T follicular helper cell (primary cell): ENCODE measurements at places on chromosomes 3 and 15.

DNA sequence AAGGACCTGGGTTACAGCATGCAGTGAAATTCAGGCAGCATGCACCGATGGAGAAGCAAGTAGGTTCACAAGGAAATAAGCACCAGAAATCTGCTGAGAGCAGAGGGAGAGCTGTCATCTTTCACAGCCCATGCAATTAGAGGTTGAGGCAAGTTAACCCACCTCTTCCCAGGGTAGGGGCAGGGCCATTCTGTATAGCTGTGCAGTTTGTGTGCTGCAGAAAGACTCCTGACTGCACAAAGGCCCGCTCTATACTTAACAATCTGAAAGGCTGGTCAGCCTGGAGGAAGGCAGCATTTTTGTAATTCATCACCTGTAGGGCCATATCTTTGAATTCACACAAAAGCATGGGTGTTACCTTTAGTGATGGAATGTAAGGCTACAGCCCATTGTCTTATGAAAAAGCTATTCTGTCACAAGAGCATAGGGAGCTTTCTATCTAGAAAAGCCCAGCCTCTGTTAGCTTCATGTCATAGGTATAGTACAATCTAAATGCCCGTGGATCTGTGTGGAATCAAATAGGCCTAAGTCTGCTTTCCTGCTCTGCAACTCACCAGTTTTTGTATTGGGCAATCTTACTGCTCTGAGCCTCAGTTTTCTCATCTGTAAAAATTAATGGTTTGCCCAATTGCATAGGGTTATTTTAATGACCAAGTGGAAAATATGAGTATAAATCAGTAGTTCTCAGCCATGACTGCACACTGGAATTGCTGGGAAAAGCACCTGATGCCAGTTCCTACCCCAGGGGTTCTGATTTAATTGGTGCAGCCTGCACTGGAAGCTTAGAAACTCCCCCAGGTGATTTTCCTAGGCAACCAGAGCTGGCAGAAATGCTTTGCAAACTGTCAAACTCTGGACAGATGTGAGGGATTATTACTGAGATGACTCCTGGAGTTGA lies 65.2 kb downstream of the ATP13A5 start:
- DNase-seq, result no peak

DNA sequence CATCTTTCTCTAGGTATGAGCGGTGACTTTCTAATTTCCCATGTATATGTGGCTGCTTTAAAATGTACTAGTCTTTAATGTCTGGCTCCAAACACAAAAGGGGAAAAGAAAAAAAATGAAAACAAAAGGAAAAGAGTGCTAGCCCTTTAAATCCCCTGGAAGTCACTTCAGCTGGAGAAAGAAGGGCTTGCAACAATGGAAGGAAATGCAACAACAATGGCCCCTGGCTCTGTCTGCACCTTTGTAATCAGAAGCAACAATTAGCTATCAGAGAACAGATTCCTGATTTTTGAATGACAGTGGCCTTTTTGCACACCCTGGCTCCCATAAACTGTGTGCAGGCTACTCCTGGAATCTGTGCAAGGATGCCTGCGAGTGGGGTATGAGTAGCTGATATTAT lies 591.2 kb downstream of the FHIT start:
- no peak for DNase-seq

- no peak for DNase-seq
These were observed 14.3 kb downstream of the ANKRD28 start for GRCh38 chr3:15783361-15783969.

DNA sequence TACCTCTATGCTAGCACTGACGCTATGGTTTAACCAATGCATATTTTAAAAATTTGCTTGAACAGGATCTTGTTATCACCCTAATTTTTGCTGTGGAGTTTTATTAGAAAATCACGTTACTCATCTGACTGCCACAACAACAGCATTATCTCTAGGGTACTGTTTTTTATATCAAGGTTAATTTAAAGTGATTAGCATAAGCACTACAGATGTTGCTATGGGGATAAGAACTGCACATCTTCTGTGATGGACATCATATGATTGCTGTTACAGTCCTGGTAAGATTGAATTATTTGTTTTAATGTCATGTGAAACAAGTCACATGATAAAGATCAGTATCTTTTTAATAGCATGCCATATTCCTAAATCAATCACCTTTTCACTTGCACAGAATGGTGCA lies 492.2 kb upstream of the ROBO2 start:
- DNase-seq, result no peak

DNA sequence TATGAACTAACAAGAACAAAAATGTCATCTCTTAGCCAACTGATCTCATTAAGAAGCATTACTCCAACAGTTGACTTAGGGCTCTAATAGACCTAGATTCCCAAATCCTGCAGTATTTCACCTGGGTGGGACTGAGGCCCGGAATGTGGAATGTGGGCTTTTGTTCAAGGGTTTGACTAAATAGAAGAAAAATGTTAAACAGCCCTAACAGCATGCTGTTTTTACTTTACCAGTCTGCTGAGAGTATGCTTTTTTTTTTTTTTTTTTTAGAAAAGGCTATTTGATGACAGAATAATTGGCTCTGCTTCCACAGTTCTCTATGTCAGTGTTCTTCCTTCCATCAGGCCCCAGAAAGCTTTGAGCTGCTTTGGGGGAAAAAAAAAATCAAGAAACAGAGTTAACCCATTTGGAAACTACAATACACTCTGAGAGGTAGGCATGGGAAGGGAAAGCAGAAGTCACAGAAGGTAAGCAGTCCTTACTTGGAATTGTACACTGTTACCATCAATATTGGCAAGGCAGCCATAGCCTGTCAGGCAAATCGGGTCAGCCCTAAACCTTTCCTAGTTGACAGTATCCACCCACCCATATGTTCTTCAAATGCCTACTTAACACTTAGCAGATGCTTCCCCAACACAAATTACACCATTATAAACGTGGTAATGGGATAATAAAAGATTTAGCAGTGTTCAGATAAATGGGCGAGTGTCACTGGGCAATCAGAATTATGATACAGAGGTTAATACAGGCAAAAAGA lies 224.2 kb downstream of the CNTN3 start:
- no peak for DNase-seq

GRCh38 chr3:151843275-151843674 lies 29.4 kb downstream of the AADAC start:
- no peak for DNase-seq

DNA sequence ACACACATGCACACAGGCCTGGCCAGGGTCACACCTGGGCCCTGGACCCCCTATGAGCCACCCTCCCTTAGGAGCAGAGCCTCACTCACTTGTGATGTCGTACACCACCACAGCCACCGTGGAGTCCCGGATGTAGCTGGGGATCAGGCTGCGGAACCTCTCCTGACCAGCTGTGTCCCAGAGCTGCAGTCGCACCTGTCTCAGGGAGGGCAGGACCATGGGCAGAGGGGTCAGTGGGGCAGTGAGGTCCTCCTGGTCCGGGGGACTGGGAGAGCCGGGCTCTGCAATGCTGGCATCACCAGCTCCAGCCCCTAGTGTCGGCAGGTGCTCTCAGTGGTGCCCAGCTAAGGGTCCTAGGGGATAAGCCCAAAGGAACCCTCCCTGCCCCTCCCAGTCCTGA lies 35.6 kb downstream of the SRPRB start:
- no peak for DNase-seq

GRCh38 chr15:101394056-101394630 lies 95.4 kb downstream of the PCSK6 start:
- no peak for DNase-seq

DNA sequence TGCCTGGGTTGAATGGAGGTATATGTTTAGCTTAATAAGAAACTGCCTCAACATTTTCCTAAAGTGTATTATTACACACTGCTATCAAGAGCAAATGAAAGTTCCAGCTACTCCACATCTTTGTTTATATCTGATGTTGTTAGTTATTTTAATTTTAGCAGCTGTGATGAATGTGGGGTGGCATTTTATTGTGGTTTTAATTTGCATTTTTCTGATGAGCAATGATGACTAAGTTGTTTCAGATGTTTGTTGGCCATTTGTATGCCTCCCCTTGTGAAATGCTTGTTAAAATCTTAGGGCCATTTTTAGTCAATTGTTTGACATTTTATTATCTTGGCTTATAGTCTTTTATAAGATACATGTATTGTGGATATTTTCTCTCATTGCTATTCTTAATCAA lies 260.4 kb upstream of the SLCO3A1 start:
- DNase-seq, result no peak

DNA sequence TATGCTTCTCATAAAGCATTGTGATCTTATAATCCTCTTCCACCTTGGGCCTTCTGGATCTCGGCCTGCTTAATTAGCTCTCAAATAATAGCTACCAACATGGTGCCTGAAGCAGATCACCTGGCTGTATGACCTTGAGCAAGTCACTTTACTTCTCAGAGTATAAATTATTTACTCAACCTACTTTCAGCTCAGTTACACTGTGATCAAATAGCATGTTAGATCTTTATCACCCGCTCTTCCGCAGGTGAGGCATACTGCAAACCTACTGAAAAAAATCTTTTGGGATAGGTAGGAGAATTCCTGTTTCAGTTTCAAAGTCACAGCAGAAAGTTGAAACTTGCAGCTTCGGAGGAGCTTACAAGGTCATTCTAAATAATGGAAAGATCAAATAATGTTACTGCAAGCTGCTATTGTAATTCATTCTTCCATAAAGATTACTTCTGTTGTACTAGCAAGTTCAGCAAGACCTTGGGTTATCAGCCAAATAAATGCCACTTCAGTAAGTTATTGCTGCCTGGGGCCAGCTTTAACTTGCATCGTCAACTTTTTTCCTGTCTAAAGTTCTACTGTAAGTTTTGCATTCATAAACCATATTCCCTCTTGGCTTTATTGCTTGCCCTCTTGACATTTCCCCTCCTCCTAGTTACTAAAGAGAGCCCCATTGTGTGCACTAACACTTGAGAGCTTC lies 268.4 kb upstream of the ATP11B start:
- no peak for DNase-seq

GRCh38 chr3:47412842-47413520 lies 32.2 kb downstream of the PTPN23 start:
- DNase-seq, result no peak

DNA sequence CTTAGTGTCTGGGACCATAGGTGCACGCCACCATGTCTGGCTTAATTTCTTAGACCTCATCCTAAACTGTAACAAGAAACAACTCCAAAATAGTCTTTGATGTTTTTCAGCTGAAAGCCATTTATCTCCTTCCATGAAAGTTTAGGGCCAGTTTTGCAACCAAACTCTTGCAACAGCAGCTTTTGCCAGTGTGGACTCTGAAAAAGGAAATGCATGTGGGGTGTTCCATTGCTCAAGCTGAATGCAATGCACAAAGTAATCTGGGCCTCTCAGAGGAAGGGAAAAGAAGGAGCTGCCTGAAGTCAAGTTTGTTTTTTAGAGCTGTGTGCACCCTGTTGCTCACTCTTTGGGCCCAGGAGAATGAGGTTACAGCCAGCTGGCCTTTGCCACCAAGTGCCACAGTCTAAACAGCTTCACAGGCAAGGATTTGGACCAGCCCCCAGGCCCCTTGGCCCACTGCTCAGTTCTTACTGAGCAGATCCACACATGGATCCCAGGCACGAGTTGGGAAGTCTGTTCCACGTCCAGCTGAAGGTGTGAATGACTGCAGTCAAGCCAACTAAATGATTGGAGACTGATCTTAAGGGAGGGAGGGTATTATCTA lies 212.3 kb upstream of the LRRFIP2 start:
- no peak for DNase-seq

- no peak for DNase-seq
These were observed 121.8 kb upstream of the CADM2 start for GRCh38 chr3:84836961-84837360.

DNA sequence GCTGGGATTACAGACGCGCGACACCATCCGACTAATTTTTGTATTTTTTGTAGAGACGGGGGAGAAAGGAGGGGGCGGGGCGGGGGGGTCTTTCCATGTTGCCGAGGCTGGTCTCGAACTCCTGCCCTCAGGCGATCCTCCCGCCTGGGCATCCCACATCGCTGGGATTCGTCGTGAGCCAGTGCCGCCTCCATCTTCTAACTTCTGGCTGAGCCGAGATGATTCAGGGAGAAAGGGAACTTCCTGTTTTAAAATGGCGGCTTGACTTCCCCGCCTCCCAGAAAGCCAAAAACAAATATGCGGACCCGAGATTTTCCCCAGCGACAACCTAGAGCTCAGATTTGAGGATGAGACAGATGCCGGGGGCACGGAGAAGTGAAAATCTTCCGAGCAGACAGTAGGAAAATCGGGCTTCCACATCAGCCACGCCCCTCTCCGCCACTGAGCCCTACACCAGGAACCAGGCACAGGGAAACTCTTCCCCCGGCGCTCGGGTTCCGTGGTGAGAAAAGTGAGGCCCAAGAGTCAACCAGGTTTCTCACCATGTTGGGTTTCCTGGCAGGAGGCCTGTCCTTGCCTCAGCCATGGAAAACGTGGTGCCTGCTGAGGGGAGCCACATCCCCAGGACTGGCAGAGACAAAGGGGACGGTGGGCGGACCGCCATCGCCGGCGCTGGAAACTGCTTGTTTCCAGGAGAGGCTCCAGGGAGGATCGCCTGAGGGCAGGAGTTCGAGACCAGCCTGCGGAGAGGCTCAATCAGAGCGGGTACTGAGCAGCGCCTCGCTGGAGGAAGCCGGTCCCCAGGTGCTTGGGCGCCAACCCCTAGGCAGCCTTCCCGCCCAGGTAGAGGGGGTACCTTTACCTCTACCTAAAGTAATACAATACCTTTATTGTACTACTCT lies 18.7 kb downstream of the CHST14 start:
- no peak for DNase-seq

GRCh38 chr15:47929138-47929803 lies 191.5 kb upstream of the SLC24A5 start:
- DNase-seq, result no peak

- no peak for DNase-seq
These were observed 169.7 kb upstream of the AGTR1 start for GRCh38 chr3:148528024-148528423.

- DNase-seq, result no peak
These were observed 54.7 kb downstream of the QTRT2 start for GRCh38 chr3:114111060-114111770.

DNA sequence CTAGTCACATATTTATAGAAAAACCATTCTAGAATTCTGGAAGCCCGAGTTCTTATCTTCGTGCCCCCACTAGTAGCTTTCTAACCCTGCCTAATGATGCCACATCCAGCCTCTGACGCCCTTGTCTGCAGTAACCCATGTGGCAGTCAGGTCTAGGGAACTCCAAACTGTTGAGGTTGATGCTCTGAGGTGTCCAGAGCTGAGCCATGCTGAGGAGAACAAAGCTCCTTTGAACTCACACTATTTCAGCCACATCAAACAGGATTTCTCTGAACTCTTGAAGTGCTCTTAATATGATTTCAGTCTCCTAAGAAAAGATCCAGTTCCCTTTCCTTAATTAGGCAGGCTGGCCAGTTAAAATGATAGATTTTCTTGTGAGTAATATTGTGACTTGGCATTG lies 150.5 kb upstream of the ST8SIA2 start:
- no peak for DNase-seq

GRCh38 chr15:95760508-95760907 lies 570.0 kb upstream of the NR2F2 start:
- no peak for DNase-seq

- DNase-seq, result no peak
These were observed 2.5 kb downstream of the AP4E1 start for GRCh38 chr15:50911001-50911400.

- DNase-seq, result no peak
These were observed 8.7 kb downstream of the ZDHHC19 start for GRCh38 chr3:196202516-196202970.

GRCh38 chr3:194869482-194870169 lies 183.9 kb downstream of the FAM43A start:
- no peak for DNase-seq
